Cerebellar nuclear complex (tissue), 1 donor: ENCODE measurements at places on chromosomes 3 and 15.

- DNase-seq = no peak
These were observed 6.9 kb downstream of the ST8SIA2 start for GRCh38 chr15:92400573-92400972.

- DNase-seq = no peak
These were observed 25.4 kb downstream of the COMMD2 start for GRCh38 chr3:149726716-149727407.

- no peak for DNase-seq
These were observed 161.9 kb upstream of the TNIK start for GRCh38 chr3:171622126-171622525.

DNA sequence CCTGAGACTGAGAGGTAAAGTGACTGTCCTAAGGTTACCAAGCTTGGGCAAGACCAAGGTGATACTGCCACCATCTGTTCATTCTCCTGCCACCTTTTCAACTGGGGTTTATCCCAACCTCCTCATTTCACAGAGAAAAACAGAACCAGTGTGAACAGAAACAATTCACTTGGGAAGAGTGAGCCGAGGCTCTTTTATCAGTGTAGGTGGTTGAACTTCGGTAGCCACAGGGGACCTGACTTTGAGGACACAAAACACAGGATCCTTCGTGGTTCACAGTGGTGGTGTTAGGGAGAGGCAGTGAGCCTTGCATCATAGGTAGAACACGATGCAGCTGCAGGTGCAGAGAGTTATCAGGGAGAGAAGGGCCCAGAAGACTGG, 72.8 kb upstream of the ICE2 start:
- DNase-seq = no peak

DNA sequence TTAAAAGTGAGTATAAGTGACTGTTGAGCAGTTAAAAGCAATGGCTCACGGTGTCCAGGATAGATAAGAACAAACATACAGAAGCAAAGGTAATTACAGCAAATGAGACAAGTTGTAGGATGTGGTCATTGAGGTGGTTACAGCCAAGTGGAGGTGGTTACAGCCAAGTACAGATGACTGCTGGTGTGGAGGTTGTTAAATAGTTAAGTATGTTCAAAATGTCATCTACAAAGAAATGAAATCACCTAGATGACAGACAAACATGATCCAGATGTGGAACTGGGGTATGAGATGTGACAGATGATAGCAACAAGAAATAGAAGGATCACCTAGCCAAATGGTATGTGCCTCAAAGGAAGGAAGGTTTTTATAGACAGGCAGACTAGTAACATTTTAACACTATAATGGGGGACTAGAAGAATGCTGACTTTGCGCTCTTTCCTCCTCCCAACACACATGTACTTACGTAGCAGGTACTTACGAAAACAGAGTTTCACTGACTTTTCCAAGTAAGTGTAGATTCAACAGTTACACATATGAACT, 6.8 kb upstream of the ANKRD28 start:
- DNase-seq = no peak

DNA sequence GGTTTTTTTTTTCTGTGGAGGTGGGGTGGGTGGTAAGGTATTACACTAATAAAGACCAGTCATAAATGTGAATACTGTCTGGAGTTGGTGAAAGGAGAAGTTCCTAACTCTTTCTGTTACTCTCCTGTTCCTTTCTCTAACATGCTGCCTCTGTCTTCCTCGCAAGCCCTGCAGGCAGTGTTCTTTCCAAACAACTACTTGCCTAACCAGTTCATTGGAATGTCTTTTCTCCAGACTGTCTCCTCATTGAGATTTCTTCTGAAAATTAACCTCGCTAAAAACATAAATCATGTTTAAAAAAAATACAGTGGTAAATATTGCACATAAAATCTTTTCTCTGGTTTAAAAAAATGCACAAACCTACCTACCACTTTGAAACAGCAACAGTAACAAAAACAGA, 135.2 kb downstream of the TP63 start:
- no peak for DNase-seq

- DNase-seq = no peak
These were observed 19.1 kb upstream of the DNAAF4 start for GRCh38 chr15:55527150-55527549.

GRCh38 chr3:48985831-48986376, 4.1 kb upstream of the P4HTM start:
- no peak for DNase-seq

DNA sequence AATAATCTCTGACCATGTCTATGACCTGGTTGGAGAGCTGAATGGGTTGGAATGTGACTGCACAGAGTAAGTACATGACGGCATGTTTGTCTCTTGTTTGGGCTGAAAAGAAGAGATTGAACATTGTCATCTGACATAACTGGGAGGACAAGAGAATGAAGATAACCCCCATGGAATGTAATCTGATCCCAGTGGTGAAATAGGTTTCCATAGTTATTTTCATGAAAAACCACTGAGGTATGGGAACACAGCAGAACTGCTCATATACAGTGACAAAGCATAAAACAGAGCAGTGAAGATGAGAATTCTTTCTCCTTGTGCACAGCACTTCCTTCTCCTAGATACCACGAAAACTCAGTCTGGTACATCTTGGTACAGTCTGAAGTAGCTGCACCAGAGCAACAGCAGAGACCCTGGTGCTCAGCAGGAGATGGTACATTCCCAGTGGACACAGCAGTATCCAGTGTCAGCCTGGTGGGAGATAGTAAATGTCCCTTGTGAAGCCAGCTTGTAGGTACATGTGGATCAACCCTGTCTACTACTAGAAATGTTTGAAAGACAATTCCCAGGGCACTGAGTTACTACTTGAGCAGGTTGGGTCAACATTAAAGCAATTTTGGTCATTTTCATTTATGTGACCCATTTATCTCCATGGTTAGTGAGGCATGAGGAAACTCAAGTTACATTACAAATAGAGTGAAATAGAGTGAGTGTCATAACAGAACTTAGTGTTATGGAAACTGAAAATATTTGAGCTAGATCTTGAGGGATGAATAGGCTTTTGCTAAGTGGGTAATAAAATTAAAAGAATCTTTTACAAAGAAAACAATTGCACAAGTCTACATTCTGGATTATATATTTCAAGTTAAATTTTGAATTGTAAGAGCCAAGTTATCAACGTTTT, 178.3 kb downstream of the SUCNR1 start:
- DNase-seq = no peak

DNA sequence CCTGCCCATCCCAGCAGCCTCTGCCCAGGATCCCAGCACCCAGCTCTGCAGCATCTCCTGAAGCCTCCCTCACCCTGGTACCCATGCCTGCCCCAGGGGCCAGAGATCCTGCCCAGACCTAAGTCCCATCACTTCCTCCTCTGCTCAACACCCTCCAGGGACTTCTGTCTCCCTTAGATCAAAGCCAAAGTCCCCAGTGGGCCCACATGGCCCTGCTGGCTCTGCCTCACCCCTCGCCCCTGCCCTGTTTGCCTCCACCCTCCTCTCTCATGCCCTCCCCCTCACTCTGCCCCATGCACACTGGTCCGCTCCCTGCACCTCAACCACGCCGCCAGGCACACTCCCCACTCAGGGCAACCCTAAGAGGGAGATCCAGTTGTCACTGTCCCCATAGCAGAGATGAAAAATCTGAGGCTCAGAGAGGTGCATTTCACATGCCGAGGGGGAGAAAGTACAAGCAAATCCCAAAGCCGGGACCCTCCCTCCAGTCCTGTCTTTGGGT, 146.5 kb downstream of the NUP210 start:
- no peak for DNase-seq

GRCh38 chr3:16079519-16079918, 95.0 kb upstream of the GALNT15 start:
- DNase-seq = no peak

DNA sequence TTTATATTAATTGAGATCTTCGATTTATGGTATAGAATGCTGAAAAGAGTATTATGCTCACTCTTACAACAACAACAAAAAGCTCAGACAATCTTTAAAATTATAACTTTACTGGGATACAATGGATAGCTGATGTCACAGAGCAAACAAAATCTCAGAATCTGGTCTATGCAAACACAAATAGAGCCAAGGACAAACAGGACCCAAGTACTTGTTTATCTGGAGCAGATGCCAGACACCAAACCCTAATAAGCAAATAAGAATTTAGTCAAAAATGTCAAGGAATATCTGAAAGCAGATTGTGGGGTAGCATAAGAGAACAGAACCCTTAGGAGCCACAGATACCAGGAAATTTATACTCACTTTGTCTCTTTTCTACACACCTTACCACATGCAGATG, 302.2 kb downstream of the CGGBP1 start:
- DNase-seq = no peak

- DNase-seq = no peak
These were observed 74.2 kb upstream of the SATB1 start for GRCh38 chr3:18499301-18499700.

GRCh38 chr15:60235951-60236710, 161.7 kb downstream of the ANXA2 start:
- no peak for DNase-seq

- DNase-seq = no peak
These were observed 174.7 kb upstream of the SLC24A5 start for GRCh38 chr15:47945872-47946650.

GRCh38 chr3:61669668-61670299, 108.4 kb downstream of the PTPRG start:
- DNase-seq = no peak

- no peak for DNase-seq
These were observed 1.0 kb upstream of the NR2F2 start for GRCh38 chr15:96329403-96329981.
